Lower lobe of right lung (tissue), 2 donors: ENCODE measurements at places on chromosomes 3 and 15. TPM values are rescaled to one million over a fixed set of nuclear protein-coding genes. Genes with fewer than 3 reads are reported as not detected.

GRCh38 chr3:108441071-108441507 is 69.3 kb downstream of the MYH15 start:
- DNase-seq, result no peak

- no peak for DNase-seq
These were observed 25.7 kb downstream of the ACKR4 start for GRCh38 chr3:132622761-132623160.

GRCh38 chr3:17742880-17743657 is 638 bp upstream of the TBC1D5 start:
- no peak for DNase-seq

- DNase-seq, result no peak
These were observed 6.7 kb downstream of the PLIN1 start for GRCh38 chr15:89672221-89673164.

SCN11A gene
- 0.27 TPM for total RNA-seq

IL12A gene
- total RNA-seq, result 2.9 TPM
